Uterus (tissue), 4 donors: ENCODE measurements at places on chromosomes 3 and 15. TPM values are rescaled to one million over a fixed set of nuclear protein-coding genes. Genes with fewer than 3 reads are reported as not detected.
A peak's percentile ranks its signal among the peaks of the same experiment; 100 is the strongest.

The SOX2 gene
- not detected for total RNA-seq

The UTS2B gene
- total RNA-seq: not detected

The MEX3B gene
- total RNA-seq: 0.59 TPM

The FILIP1L gene
- 74.5 TPM for total RNA-seq

The TRPM1 gene
- not detected for total RNA-seq

The SNX22 gene
- 1.7 TPM for total RNA-seq

The TMIE gene
- total RNA-seq: 2.1 TPM

The TTBK2 gene
- 28.5 TPM for total RNA-seq

The SPINK8 gene
- not detected for total RNA-seq

The ERC2 gene
- 1.7 TPM for total RNA-seq

- DNase-seq: no peak
These were observed 129.8 kb downstream of the MEX3B start for GRCh38 chr15:81915990-81916389.

- no peak for DNase-seq
These were observed 903.6 kb downstream of the DIPK2A start for GRCh38 chr3:144875211-144875610.

- no peak for DNase-seq
These were observed 42.6 kb downstream of the SLCO2A1 start for GRCh38 chr3:133987136-133987535.

GRCh38 chr3:63450023-63450422, 171.9 kb downstream of the SYNPR start:
- DNase-seq: no peak

DNA sequence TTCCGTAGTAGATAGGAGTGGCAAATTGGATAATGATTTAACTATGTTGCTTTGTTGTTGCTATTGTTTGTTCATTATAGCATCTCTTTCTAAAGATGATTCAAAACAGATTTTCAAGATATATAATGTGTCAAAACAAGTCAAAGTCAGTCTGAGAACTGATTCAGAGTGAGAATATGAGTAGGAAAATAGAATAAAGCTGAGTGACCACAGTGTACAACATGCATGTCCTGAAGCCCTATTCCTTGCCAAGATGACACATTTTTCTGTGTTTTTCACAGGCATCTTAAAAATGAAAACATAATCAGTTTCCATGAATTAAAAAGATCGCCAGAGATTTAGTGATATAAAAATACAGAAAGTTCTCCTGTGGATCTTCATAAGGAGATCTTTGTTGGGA, 57.0 kb upstream of the THRB start:
- no peak for DNase-seq

GRCh38 chr15:82774496-82774895, 31.4 kb downstream of the FSD2 start:
- no peak for DNase-seq

GRCh38 chr3:133851266-133851906, 44.3 kb downstream of the RAB6B start:
- no peak for DNase-seq

DNA sequence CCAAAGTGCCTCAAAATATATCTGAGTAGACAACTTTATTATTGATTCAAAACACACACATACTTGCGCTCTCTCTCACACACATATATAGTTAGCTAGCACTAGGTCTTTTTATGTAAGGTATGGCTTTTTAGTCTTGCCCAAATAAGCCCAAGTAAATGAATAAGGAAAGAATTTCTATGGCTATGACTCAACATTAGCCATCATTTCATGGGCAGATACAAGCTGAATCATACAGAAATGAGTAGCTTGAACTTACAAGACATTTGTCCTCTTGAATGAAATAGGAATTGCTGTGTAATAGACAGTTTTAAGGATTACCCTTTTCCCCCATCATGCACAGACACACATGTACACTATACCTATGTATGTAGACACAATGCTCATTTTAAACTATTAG, 4.9 kb downstream of the CADPS start:
- no peak for DNase-seq

DNA sequence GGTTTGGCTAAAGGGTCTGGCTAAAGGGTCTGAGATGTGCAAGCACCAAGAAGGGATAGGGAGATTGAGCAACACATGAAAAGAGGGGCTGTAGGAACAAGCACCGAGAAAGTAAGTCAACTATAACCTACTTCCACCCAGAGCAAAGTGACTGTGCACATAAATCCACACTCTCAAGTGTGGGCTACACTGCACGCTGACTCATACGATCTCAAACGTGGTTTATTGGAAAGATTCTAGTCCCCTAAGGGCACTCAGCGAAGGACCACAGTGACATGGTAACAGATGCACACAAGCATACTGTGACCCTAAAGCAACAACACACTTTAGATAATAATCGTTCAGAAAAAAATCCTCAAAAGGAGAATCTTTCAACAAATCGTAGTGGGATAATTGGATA, 48.0 kb downstream of the EHHADH start:
- no peak for DNase-seq

- no peak for DNase-seq
These were observed 41.3 kb downstream of the TMED3 start for GRCh38 chr15:79352206-79352605.

DNA sequence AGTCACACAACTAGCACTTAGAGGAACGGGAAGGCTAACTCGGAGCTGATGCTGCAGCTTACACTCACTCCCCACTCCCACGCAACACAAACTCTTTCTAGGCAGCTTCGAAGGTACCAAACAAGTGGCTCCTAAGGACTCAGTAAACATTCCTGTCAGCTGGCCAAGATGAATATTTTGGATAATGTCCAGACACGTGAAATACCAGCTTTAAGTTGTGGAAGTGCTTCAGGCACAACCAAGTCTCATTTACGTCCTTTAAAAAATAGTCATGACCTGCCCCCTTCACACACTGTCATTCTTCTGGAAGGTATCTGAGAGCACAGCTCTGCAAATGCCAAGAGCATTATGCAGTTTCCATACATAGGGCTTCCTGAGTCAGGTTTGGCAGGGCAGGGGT, 1005.9 kb upstream of the CFAP20DC start:
- DNase-seq: no peak

GRCh38 chr15:95610945-95611344, 719.6 kb upstream of the NR2F2 start:
- no peak for DNase-seq

DNA sequence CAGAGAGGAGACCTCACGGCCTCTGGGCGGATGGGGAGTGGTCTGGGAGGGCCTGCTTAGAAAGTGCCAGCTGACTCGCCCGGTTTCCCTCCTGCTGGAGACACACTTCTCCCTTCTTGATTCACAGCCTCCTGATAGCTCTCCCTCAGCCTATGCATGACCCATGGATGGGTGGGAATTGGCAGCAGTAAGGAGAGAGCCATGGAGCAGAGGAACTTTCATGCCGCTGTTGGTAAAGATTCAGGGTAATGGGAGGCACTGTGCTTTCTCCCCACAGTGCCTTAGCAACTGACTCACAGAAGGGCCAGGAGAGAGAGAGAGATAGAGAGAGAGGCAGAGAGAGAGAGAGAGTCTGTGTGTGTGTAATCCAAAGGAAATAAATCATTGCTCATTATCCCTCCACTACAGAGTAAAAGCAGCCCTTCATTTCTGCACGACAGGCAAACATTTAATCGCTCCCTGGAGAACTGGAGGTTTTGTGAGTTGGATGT, 82.8 kb downstream of the SEMA5B start:
- DNase-seq: no peak

DNA sequence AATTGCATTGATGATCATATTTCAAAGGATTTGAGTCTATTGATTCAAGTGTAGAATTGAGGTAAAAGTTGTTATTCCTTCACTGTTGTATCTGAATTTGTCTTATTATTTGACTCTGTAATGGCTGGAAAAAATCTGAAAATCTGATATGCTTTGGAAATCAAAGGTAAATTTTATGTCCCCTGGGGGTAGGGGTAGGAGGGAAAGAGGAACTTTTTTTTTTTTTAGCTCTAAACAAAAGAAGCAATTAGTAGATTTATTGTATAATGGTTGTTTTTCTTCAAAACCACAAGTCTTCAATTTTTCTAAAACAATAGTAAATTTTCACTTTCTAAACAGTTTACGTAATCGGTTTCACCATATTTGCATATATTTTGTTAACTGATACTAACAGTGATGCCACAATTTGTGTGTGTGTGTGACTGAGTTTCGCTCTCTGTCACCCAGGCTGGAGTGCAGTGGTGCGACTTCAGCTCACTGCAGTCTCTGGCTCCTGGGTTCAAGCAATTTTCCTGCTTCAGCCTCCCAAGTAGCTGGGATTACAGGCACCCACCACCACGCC, 91.7 kb upstream of the GOLGA6L4 start:
- DNase-seq: no peak

GRCh38 chr15:66948294-66948693, 117.1 kb upstream of the SMAD3 start:
- DNase-seq: no peak

DNA sequence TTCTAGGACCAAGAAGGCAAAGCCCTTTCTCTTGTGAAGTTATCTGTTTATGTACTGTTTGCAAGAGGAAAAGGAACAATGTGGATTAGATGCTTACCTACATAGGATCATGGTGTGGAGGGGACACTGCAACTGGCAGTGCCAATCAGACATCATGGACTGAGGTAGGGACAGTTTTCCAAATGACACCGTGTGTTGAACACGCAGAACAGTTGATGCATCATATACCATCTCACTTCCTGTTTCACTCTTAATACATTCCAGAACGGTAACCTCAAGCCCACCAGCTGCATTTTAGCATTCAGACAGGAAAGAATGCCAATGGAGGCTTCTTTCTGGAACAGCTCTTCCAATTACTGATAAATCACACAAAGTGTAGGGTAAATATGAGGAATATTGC, 397.7 kb upstream of the LMCD1 start:
- no peak for DNase-seq

GRCh38 chr3:16359331-16359730, 94.3 kb downstream of the OXNAD1 start:
- no peak for DNase-seq

DNA sequence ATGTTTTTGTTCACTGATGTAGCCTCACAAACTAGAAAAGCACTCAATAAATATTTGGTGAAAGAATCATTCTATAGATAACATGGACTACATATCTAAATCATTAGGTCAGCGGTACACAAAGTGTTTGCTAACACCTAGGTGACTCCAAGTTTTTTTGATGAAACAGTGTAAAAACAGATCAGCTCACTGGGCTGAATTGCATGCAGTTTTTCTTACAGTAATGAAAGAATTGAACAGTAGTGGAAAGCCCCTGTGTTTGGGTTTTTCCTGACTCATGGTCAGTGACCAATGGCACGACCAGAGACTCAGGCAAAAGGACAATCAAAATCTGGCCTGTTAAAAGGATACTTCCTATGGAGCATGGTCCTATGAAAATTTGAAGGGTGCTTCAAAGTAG, 384.3 kb upstream of the EPHA6 start:
- no peak for DNase-seq

- DNase-seq: no peak
These were observed 12.3 kb upstream of the MFSD1 start for GRCh38 chr3:158789592-158789991.

GRCh38 chr15:82699726-82700125, 9.9 kb downstream of the AP3B2 start:
- DNase-seq: no peak

DNA sequence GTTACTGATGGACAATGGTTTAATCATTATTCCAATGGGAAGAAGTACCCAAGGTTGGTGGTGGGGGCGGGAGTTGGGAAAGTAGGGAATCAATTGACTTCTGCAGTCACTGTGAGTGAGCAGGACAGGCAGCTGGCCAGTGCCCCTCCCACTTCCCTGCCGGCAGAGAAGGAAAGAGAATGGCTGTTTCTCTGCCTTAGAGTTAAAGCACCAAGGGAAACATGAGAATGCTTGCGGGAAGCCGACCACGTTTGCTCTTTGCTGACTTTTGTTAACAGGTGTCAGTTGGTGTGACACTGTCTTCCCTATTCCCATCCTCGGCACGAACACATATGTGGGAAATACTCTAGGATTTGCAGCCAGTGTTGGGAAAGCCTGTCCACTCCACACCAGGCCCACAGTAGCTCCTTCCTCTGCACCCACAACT, 33.5 kb upstream of the MFSD1 start:
- DNase-seq: peak; percentile 65

GRCh38 chr3:118272991-118273390, 761.7 kb downstream of the IGSF11 start:
- DNase-seq: no peak

DNA sequence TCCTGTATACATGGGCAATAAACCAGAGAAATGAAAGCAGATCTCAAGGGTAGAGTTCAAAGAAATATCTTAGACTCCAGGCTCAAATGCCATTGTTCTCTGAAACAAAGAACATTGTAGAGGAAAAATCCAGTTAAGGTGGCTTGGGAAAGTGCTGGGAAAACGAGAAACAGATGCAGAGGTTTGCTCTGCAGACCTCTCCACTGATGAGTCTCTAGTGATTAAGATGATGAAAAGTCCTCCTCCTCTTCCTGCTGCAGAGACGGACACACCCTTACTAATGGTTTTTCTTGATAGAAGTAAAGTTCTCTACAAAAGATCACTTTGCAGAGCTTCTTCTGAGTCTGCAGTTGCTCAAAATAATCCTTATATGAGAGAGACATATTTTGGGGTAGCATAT, 264.7 kb downstream of the GABRG3 start:
- no peak for DNase-seq

- DNase-seq: no peak
These were observed 117.0 kb downstream of the MBNL1 start for GRCh38 chr3:152385761-152386160.

DNA sequence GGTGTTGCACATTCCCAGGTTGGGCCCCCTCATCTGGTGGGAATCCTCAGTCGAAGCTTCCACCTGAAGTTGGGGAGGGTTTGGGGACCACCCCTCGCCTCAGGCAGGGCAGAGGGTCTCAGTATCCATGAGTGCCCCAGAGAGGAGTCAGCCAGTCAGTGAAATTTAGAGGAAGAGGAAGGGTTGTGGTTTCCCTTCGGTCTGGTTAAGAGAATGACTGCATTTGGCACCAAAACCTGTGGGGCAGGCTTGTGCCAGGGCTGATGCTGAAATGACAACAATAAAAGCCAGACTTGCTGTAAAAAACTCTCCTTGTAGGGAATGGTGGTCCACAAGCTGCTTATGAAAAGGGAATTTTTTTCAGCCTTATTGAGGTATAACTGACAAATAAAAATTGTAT, 22.6 kb downstream of the LMCD1 start:
- no peak for DNase-seq

DNA sequence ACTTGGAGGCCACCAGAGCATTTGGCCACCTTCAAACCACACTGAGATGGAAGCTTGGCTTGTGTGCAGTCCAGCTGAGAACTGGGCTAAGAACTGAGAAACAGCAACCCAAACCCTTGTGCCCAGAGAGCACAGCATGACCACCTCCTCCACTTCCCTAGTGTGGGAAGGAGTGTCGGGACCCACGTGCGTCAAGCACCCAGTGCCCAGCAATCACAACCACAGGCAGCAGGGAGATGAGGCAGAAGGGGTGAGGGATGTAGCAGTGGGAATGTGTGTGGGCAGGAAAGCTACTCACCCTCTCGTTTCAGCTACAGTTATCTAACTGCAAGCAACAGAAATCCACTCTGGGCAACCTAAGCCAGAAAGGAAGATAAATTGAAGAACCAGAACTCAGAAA, 25.0 kb upstream of the RFTN1 start:
- DNase-seq: no peak
